ENCODE measurements at places on chromosomes 13 and 19.

DNA sequence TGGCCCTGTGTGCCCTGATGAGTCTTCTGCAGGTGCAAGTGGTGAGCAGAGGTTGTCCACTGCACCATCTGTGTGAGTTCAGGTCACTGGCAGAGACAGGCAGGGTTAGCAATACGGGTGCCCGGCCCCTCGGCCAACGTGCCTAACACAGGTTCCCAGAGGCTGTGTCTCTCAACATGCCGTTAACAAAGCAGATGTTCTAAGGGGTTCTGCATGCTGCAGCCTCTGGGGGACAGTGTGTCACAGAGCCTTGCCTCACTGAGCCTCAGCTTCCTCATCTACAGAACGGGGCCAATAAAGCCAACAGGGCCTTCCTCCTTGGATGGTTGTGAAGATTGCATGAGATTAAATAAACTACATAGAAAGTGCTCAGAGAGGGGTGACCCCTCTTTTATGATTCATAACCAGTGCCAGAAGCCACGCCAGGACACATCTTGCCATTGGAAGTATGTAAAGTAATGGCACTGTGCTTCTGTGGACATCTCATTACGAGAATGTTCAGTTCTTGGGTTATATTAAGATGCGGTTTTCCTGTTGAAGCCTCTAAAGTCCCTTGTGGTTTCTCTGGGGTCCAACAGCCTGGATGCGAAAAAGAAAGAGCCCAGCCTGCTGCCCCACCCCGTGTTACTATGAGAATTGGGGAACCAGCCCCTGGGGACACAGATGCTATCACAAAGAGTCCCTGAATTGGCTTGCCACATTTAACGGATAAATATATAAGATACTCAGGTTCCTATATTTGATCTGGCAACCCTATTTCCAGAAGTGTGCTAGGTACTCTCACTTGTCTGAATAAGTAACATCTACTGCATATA lies 11.2 kb upstream of the ARHGEF18 start:
- no peak for DNase-seq
- H3K27ac ChIP-seq: no peak overlapping the region
- H3K4me1 ChIP-seq: no peaks in the 10 kb centered on the region
- H3K4me3 ChIP-seq: no peak overlapping the region

- H3K4me3 ChIP-seq: no peak overlapping the region
- peaks cover 8% of the 10 kb centered on the region for H3K4me1 ChIP-seq
- no peaks in the 10 kb centered on the region for H3K27me3 ChIP-seq
- H3K36me3 ChIP-seq: no peaks in the 10 kb centered on the region
Observed at GRCh38 chr13:28579736-28580135, 79.2 kb upstream of the POMP start.

GRCh38 chr13:109394311-109394988 lies 391.9 kb downstream of the IRS2 start:
- H3K4me3 ChIP-seq: no peak overlapping the region
- no peak for DNase-seq
- H3K27me3 ChIP-seq: no peaks in the 10 kb centered on the region
- no peak overlapping the region for H3K27ac ChIP-seq

DNA sequence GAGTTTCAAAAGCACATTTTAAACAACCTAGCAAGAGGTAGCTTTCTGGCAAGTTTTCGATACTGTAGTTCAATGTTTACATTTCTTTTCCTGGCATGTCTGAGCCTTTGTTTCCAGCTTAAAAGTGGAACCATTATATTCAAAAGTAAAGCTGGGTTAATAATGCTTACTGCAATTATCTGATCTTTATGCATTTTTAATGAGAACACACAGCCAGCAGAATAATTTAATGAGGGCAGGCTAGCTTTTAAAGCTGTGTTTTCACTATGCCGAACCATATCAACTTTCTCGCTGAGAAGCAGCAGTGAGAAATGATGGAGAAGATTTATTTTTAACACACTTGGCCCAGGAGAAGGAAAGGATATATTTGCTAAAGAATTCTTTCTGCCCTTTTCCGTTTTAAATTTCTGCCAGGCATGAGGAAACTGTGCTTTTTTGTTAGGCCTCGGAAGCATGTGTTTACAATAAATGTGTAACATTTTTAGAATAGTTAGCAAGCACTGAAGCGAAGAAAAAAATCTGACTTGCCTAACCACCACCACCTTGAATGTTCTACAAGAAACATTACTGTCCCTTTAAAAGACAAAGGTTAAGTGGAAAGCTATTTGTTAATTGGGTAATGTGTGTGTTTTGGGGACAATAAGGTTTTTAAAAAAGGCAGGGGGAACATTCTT lies 1.0 kb downstream of the MBNL2 start:
- DNase-seq: peak; percentile 34
- H3K36me3 ChIP-seq: no peaks in the 10 kb centered on the region
- peak overlapping the region; percentile 70 for H3K27ac ChIP-seq
- H3K4me1 ChIP-seq: peaks cover 37% of the 10 kb centered on the region
- no peaks in the 10 kb centered on the region for H3K27me3 ChIP-seq

- peak; percentile 49 for DNase-seq
- H3K27ac ChIP-seq: peak overlapping the region; percentile 65
- peak overlapping the region; percentile 95 for H3K4me3 ChIP-seq
- peaks cover 14% of the 10 kb centered on the region for H3K36me3 ChIP-seq
- peaks cover 21% of the 10 kb centered on the region for H3K4me1 ChIP-seq
Observed at GRCh38 chr13:24161010-24161775, 673 bp downstream of the SPATA13 start.

DNA sequence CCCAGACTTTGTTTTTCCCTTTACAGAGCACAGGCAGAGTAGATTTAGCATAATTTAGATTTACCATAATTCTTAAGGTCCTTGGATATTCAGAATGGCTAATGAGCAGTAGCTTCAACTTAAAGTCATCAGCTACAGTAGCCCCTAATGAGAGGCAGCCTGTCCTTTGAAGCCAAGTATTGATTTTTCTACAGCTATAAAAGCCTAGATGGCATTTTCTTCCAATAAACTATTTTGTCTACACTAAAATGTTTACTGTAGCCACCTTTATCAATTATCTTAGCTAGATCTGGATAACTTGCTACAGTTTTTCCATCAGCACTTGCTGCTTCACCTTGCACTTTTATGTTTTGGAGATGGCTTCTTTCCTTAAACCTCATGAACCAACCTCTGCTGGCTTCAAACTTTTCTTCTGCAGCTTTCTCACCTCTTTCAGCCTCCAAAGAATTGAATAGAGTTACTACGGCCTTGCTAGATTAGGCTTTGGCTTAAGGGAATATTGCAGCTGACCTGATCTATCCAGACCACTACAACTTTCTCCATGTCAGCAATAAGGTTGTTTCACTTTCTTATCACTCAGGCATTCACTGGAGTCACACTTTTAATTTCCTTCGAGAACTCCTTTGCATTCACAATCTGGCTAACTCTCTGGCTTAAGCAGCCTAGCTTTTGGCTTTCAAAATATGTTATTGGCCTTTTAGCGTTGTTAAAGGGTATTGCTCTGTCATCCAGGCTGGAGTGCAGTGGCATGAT lies 26.6 kb downstream of the BRD4 start:
- H3K27me3 ChIP-seq: no peaks in the 10 kb centered on the region
- H3K4me1 ChIP-seq: peaks cover 44% of the 10 kb centered on the region
- no peak overlapping the region for H3K4me3 ChIP-seq
- DNase-seq: no peak

DNA sequence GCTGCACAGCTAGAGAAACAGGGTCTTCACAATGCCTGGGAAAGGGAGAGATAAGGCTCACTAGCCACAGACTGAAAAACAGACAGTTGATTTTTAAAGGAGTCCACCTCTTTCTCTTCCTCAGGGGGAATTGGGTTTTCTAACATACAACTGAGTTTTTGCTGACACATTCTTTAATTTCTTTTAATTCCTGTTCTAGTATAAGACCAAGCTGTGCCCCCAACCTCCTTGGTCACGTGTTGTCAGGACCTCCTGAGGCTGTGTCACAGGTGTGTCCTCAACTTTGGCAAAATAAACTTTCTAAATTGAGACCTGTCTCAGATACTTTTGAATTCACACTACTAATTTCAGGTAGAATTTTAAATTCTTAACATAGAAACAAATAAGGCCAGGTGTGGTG lies 12.1 kb upstream of the ZNF492 start:
- no peaks in the 10 kb centered on the region for H3K27me3 ChIP-seq
- H3K4me1 ChIP-seq: no peaks in the 10 kb centered on the region
- H3K4me3 ChIP-seq: no peak overlapping the region
- DNase-seq: no peak
- H3K27ac ChIP-seq: no peak overlapping the region

DNA sequence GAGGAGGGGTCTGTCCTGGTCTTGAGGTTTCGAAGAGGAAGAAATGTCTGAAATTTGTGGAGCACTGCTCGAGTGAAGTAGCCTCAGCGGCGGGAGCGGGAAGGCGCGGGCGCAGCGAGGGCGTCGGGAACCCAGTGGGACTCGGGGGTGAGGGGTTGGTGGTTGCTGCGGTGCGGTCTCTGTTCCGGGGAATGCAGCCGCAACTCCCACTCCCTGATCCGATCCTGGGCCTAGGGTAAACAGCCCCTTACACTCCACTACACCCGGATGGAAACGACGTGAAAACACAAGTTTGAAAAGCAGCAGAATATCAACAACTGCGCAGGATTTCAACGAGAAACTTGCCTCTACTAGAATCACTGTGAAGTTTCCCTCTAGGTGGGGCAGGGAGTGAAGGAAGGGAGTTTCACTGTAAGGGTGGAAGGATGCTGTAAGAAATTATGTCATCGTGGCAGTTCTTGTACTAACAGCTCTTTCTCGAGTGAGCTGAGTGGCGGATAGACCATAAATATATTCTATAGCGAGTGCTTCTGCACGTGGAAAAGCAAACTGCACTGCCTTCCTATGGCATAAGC lies 2.0 kb upstream of the KLF12 start:
- peak; percentile 18 for DNase-seq
- H3K27ac ChIP-seq: peak overlapping the region; percentile 71
- no peaks in the 10 kb centered on the region for H3K27me3 ChIP-seq
- peak overlapping the region; percentile 98 for H3K4me3 ChIP-seq
- H3K36me3 ChIP-seq: no peaks in the 10 kb centered on the region

DNA sequence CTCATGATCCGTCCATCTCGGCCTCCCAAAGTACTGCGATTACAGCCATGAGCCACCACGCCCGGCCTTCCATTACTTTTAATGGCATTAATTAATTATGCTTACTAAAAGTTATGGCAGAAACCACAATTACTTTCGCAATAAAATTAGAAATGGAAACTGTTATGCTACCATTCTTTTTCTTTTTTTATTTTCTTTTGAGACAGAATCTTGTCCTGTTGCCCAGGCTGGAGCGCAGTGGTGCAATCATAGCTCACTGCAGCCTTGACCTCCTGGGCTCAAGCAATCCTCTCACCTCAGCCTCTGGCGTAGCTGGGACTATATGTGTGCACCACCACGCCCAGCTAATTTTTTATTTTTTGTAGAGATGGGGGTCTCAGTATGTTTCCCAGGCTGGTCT lies 4.6 kb upstream of the BST2 start:
- no peak overlapping the region for H3K4me3 ChIP-seq
- no peak overlapping the region for H3K27ac ChIP-seq
- no peaks in the 10 kb centered on the region for H3K36me3 ChIP-seq
